Adipocyte (in vitro differentiated cells): ENCODE measurements at places on chromosomes 16 and 17.

DNA sequence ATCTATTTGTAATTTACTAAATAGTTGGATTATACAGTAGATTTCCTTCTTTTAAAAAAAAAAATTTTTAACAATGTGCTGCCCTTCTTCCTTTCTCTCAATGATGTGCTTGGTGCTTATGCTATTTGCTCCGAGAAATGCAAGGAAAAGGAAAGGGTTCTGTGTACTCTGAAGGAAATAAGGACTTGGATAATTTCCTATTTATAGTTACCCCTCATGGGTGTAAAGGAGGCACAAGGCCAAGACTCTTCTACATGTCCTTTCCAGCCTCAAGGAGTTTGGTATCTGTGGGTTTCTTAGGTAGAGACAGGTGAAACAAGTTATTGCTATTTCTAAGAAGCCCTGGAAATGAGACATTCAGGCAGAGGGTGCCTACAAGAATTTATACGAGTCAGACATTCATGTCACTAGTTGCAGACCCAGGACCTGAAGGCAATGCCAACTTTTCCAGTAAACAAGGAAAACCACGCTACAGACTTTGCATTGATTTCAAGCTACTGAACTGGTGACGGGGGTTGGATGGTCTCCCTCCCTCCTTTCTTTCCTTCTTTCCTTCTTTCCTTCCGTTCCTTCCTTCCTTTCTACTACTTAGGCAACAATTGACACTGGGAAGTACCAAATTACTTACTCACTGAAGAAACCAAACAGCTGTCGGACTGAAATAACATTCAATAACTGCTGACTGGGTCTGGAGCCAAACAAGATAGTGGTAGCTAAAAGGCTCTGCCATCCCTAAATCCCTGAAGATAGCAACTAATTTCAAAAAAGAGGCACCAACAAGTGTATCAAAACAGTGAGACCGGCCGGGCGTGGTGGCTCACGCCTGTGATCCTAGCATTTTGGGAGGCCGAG is 33.8 kb upstream of the GHDC start:
- no peak for DNase-seq

- DNase-seq, result peak; percentile 89
Observed at GRCh38 chr16:1002399-1003166, 21.0 kb downstream of the SOX8 start.

- no peak for DNase-seq
Observed at GRCh38 chr17:79473876-79474440, 136.9 kb downstream of the RBFOX3 start.

- no peak for DNase-seq
Observed at GRCh38 chr17:54948380-54948779, 20.1 kb downstream of the COX11 start.

- DNase-seq, result no peak
Observed at GRCh38 chr16:88553739-88554138, 16.5 kb upstream of the ZC3H18 start.

- DNase-seq, result no peak
Observed at GRCh38 chr16:24023621-24024020, 187.8 kb downstream of the PRKCB start.

DNA sequence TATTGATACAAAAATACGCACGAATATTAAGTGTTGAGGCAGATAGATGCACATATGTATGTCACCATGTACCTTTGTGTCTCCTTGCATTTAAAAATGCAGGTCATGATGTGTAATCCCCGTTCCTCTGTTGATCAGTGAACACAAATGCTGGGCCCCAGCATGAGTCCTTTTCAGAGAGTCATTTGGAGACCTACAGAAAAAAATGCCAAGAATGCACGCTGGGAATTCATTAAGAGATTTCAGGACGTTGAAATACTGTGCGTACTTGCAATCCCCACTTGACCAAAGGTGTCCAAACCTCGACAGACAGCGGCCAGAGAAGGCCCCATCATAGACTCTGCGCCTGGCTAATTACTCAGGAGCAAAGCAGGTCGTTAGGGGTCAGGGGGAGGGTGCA is 496.0 kb downstream of the MAF start:
- no peak for DNase-seq

GRCh38 chr17:19346351-19347255 is 15.9 kb downstream of the B9D1 start:
- peak; percentile 88 for DNase-seq

- DNase-seq, result peak; percentile 36
Observed at GRCh38 chr16:85270374-85270773, 158.1 kb upstream of the CIBAR2 start.

GRCh38 chr17:18009609-18010420 is 29.2 kb downstream of the ATPAF2 start:
- DNase-seq, result no peak

DNA sequence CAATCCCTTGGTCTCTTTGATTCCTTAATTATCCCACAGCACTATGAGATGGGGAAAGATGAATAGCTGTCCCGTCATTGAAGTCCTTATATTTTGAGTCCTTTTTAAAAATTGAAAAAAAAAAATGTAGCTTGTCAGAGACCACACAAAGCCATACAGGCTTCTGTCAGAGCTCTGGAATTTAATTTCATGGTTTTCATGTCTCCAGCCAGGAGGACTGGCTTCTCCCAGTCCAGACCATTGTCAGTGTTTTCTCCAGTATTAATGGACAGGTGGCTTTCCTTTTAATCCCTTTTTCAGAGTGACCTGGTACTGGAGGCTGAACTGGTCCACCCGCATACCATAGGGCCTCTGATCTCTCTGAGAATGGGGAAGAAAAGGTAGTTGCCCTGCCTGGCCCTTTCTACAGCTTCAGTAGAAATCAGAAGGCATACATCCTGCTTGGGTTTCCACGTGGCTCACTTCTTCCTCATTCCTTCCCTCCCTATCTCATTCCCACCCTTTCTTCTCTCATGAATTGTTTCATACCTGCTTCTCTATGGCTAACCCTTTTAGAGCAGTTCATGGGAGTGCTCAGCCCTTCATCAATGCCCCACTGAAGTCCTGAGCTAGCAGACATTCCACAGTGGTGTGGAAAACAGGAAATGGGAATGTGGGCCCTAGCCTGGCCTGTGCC is 29.1 kb downstream of the TRIM16 start:
- no peak for DNase-seq

DNA sequence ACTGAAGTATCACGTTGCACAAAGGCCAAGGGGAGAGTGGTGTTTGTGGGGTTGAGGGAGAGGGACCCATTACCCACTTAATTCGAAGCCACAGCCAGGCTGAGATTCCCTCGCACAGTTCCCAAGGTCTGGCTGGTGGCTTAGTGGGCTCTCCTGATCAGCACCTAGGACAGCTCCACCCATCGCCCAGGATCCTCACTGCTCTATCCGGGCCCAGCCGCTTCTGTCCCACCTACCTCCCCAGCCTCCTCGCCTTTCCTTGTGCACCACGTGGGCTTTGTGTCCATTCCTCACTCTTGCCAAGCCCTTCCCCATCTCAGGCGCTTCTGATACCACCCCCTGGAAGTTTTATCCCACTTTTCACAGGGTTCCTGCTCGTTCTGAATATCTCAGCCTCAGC is 163.5 kb downstream of the CCT6B start:
- DNase-seq, result peak; percentile 43

DNA sequence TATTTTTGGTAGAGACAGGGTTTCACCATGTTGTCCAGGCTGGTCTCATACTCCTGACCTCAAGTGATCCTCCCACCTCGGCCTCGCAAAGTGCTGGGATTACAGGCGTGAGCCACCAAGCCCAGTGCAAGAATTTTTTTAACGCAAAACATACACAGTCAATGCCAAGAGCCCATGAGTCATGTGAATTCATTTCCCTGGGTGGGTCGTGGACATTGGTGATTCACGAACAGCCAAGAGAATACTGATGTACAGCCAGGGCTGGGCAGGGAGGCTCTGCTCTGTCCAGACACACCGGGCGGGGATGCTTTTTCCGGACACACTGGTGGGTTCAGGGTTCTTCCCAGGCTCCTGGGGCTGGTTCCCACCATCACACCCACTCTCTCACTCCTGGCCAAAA is 17.7 kb downstream of the SLC38A8 start:
- peak; percentile 82 for DNase-seq

DNA sequence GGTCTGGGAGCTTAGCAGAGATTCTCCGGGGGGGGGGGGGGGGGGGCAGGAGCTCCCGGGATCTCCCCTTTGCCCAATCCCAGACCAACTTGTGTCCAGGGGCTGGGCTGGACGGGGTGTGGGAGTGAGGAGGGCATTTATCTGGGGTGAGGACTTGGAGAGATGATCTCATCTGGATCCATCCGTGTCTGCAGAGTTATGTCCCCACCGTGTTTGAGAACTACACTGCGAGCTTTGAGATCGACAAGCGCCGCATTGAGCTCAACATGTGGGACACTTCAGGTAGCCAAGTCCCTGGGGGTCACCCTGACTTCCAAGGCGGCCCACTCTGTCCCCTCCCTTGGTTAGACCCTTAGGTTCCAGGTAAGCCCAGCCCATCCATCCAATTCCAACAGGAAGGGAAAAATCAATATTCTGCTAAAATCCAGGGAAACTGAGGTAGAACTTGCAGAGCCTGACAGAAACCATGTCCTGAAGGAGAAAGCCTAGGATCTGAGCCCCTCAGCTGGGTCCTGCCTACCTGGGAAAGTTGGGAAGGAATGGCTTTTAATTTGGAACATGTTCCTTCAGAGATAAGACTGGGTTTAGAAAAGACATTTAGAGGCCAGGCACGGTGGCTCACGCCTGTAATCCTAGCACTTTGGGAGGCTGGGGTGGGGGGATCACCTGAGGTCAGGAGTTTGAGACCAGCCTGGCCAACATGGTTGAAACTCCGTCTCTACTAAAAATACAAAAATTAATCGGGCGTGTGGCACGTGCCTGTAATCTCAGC is 921 bp downstream of the RND2 start:
- no peak for DNase-seq

DNA sequence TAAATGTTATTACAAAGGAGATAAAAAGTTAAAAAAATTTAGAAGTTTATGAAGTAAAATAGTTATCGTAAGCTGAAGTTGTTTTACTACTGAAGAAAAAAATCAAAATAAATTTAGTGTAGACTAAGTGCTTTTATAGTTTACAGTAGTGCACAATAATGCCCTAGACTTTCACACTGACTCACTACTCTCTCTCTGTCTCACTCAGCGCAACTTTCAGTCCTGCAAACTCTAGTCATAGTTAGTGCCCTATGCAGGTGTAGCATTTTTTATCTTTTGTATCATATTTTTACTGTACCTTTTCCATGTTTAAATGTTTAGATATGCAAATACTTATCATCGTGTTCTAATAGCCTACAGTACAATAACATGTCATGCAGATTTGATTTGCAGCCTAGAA is 17.7 kb upstream of the TOM1L1 start:
- no peak for DNase-seq
